ENCODE measurements at places on chromosomes 11 and 22.

- no peak for DNase-seq
These were observed 23.6 kb upstream of the UPB1 start for GRCh38 chr22:24471570-24471969.

DNA sequence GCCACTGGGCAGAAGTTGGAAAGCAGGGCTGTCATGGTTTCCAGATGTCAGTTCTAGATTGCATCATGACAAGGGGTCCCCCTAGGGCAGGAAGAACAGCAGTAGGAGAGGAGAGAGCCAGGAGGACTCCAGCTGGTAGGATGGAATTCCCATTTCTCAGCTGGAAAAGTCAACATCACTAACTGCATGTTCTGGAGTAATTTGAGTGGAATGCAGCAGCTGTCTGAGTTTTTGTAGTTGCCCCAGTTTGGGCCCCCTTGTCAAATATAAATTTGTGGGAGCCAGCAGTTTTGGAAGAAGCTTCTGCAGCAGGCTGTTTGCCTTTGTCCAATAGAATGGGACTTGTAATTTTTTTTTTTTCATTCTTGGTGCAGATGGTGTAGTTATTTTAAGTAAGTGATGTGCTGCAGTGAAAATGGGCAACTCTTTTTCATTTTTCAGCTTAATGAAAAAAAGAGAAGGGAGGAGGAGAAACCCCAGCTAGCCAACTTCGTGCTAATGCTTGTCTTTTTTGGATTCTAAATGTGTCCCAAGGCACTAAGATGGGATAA, 86.9 kb downstream of the LDLRAD3 start:
- no peak for DNase-seq

DNA sequence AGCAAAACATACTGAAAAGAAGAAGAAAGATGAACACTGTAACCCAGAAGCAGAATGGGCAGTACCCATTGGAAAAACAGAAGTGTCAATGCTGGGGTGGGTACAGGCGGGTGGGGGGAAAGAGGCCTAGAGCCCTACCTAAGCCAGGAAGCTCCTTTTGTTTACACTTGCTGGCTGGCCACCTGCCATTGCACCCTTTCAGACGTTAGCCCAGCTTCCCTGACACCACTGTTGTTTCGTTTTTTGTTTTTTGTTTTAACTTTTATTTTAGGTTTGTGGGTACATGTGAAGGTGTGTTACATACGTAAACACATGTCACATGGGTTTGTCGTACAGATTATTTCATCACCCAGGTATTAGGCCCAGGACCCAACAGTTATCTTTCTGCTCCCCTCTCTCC, 55.4 kb downstream of the PLEKHA7 start:
- no peak for DNase-seq

DNA sequence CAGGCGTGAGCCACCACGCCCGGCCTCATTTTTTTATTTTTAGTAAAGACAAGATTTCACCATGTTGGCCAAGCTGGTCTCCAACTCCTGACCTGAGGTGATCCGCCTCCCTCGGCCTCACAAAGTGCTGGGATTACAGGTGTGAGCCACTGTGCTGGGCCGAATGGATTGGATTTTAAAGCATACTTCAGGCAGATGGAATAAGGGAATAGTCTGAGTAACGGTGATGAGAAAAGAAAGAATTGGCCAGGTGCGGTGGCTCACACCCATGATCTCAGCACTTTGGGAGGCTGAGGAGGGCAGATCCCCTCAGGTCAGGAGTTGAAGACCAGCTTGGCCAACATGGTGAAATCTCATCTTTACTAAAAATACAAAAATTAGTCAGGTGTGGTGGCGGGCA, 2.1 kb upstream of the CBL start:
- DNase-seq = no peak

- DNase-seq = no peak
These were observed 6.7 kb downstream of the NDUFV1 start for GRCh38 chr11:67613313-67613959.

DNA sequence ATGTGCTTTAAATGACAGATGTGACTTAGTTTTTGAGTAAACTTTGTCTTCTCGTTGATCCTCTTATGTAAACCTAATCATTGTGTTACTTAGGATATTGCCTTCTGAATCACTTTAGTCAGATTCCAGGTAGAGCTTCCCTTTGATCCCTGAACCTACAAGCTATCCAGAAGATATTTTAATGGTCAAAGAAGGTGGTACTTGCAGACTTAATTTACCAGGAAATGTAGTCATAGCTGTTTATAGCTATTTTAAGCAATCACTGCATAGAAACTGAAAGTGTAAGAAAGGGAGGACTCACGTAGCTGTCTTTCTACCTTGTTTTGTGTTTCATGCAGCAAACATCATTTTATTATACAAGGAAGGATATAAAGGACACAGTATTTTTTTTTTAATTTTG, 189.5 kb downstream of the DDX10 start:
- no peak for DNase-seq

- DNase-seq = no peak
These were observed 462.4 kb downstream of the DLG2 start for GRCh38 chr11:85164743-85165142.

- no peak for DNase-seq
These were observed 503.4 kb downstream of the DLG2 start for GRCh38 chr11:85123752-85124231.

DNA sequence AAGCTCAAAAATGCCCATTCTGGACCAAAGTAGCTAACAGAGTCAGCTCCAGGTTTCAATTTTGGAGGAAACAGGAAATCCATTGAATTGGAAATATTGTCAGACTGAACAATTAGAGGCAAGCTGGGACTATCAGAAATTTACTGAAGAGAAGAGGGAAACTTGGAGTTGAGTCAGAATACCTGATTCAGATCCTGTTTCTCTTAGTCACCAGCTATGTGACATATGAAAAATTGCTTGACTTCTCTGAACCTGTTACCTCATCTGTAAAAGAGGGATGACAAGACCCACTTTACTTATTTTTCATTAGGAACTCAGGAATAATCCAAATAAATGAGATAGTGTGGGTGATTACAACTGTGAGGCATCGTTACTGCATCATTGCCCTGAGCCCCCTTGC, 148.9 kb upstream of the CADM1 start:
- DNase-seq = no peak

GRCh38 chr22:45689211-45689610, 17.6 kb downstream of the ATXN10 start:
- DNase-seq = no peak

- peak; percentile 62 for DNase-seq
These were observed 18.8 kb downstream of the DDX25 start for GRCh38 chr11:125923012-125923579.

GRCh38 chr11:119108146-119108856, 1.2 kb downstream of the C2CD2L start:
- DNase-seq = peak; percentile 28

GRCh38 chr11:78655561-78655960, 80.9 kb upstream of the NARS2 start:
- DNase-seq = no peak

DNA sequence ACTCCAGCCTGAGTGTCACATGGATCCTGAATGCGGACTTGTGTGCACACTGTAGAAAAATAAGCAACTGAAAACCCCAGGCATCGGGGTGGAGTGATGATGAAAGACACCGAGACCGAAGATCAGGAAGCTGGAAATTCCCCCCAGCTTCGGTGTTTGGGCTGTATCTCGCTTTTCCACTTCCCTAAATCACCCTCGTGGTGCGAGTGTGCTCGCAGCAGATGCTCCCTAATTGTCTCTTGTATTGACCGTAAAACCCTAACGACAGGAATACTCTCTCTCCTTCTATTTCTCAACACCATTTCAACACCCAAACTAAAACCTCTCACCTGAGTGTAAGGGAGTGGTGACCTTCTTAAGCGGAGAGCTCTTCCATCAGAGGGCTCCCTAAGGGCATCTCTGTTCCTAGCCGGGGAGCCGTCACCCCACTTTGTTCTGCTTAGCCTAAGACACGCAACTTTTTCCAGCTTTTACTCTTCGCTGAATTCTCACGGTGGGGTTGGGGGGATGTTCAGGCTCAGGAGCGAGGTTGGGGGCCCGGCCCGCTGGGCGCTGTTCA, 635 bp upstream of the GRK3 start:
- DNase-seq = peak; percentile 75

DNA sequence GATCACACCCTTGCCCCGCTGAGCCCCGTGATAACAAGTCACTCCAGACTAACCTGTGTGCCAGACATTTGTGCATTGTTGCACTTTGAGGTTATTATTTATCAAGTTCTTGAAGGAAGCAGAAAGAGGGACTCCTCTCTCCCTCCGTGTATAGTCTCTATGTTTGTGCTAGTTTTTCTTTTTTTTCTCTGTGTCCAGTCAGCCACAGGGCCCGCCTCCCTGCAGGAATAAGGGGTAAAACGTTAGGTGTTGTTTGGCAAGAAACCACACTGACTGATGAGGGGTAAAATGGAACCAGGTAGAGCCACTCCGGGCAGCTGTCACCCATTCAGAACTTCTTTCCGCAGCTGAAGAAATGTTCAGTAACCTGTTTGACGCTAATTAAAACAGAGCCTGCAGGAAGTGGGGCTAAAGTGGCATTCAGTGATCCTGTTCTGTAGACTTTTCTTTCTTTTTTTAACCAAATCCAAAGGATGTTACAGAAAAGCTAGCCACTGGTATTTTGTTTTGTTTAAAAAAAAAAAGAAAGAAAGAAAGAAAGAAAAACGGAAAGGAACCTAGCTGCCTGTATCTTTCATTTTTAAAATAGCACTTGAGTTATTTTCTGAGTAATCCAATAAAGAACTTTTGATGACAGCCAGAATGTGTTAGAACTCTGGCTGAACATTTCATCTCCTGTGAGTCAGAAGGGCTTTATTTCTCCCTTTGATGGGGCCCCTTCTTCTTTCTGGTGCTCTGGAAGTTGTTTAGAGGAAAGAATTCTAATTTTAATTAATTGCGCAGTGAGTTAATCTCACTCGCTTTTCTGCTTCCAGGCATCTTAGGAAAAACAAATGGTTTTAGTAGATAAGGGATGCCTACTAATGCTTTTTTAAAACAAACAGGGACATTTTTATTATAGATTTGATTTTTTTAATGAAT, 58.2 kb downstream of the COMMD9 start:
- no peak for DNase-seq

- no peak for DNase-seq
These were observed 86.0 kb downstream of the CASP12 start for GRCh38 chr11:104812103-104812788.

DNA sequence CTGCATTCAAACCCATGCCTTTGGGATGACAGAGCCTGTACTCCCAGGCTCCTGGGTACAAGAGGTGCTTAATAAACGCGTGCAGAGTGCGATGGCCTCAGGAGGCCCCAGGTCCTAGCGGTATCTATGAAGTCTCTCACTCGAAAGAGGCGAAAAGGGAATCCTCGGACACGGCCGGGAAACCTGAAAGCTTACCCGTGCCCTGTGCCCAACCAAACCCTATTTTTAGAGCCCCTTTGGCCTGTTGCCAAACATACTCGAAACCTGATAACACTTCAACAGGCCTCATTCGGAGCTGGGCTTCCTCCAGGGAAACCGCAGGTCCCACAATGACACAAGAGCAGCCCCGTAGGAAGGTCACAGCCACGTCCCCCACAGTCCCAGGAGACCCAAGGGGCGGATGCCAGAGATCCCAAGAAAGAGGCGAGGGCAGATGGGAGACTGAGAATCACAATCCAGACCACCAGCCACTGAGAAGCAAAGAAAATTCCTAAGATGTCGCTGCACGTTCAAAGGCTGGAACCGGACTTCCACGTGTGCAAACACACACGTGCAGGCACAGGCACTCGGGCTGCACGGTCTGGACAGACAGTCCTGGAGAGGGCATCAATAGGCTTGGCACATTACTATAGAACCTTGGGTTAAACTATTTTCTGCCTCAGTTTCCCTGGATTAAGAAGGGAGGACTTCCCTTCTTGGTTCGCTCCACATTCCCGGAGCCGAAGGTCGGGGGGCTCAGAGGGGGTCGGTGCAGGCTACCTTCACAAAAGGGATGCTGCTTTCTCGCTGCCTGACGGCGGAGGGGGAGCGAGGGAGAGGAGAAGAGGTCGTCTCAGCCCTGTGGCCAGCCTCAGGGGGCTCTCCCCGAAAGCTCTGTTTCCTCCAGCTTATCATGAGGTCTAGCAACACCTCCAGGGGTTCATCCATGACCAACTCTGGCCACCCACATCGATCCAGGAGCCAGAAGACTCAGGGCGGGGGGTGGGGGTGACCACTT, 8.2 kb downstream of the PDGFB start:
- peak; percentile 58 for DNase-seq

DNA sequence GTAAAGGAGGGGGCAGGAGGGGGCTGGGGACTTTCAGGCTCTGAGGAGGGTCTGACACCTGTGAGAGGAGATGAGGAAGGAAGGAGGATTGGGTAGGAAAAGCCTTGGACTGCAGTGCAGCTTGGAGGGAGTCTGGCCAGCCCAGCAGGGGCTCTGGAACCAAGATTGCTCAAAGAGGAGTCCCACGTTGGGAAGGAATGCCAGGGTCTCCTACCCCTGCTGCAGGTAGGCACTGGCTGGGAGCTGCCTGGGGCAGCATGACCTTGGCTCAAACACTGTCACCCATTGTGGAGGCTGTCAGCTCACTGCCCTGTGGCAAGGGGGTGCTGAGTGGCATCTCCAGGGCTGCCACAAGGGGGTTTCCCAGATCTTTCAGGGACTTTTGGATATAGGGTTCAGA, 94.5 kb downstream of the RPS6KA4 start:
- DNase-seq = no peak

DNA sequence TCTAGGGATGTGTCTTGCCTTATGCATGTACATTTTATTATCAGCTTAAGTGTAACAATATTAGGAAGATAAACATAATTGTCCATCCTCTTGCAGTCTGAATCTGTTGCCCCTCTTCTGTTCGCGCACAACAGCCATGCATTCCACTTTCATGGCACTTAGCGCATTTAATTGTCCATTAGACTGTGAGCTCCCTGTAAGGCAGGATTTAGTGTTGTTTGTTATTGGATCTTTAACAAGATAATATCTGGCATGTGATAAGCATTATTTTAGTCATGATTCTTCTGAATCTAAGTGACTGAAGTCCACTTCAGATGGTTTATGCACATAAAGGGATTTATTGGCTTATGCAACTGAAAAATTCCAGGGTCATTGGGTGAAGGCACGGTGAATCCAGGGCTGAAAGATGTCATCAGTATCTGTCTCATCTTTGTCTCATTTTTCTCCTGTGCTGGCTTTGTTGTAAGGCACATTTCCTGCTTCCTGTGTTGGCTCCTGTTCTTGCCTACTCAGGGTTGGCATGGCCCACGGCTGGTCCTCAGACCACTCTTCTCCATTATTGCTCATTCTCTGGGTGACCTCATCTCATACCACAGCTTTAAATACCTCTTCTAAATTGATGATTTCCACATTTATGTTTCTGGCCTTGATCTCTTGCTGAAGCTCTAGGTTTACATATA, 37.6 kb downstream of the ATXN10 start:
- DNase-seq = no peak

- peak; percentile 15 for DNase-seq
These were observed 65.5 kb upstream of the ARFGAP3 start for GRCh38 chr22:42922374-42923191.

DNA sequence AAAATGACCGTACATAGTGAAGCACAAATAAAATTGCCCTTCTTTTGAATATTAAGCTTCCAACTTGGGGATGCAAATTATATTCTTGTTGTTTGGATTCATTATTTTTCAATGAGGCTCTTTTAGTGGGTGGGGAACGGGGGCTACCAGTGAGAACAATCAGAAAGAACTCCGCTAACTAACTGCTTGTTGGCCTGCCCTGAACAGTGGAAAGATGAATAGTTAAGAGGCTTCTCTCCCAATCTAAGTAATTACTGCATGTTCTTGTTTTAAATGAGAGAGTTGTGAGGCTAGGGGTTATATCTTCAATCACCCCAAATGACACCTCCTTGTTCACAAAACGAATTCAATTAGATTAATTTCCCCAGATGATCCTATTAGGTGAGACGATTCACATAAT, 322.0 kb downstream of the FAT3 start:
- DNase-seq = no peak
